ENCODE measurements at places on chromosomes 3 and 15. TPM values are rescaled to one million over a fixed set of nuclear protein-coding genes. Genes with fewer than 3 reads are reported as not detected.

The P2RY12 gene
- total RNA-seq, result 1.5 TPM

The PLSCR2 gene
- total RNA-seq, result not detected

The CNTN6 gene
- 0.28 TPM for total RNA-seq

The CAMK1 gene
- total RNA-seq, result 16.4 TPM

The IGSF10 gene
- 5.7 TPM for total RNA-seq

The MINDY2 gene
- total RNA-seq, result 20.1 TPM

Measured in right atrium auricular region (tissue), 2 donors.